ENCODE measurements at places on chromosomes 7 and 10. TPM values are rescaled to one million over a fixed set of nuclear protein-coding genes. Genes with fewer than 3 reads are reported as not detected.
A peak's percentile ranks its signal among the peaks of the same experiment; 100 is the strongest.

- no peak for DNase-seq
These were observed 372.6 kb downstream of the GPR158 start for GRCh38 chr10:25547382-25547781.

GRCh38 chr10:110513949-110514348, 16.2 kb downstream of the DUSP5 start:
- no peak for DNase-seq

DNA sequence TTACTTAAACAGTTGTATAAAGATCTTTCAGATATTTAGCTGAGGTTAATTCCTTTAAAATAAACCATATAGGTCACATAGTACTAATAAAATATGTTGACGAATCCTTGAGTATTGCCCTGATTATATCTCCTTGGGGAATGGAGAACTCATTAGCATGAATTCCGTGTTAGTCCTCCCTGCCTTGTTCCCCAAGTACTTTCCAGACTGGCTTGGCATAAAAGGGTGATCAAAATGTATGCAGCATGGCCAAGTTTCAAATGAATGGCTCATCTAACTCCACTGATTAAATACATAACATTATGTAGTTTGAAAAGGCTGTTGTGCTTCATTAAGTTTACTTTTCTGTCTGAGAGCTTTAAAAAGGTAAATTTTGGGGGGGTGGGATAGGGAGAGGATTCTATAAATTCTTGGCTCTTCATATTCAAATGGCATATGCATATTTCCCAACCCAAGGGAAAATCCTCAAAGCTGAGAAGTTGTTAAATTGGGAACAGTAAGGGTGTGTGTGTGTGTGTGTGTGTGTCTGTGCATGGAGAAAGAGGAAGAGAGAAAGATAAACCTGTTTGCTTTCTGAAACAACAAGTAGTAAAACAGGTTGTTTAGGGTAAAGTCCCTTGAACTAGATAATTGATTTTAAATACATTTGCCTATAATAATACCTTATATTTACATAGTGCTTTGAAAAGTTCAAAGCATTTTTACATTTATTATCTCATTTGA, 4.8 kb upstream of the ADD3 start:
- no peak for DNase-seq

DNA sequence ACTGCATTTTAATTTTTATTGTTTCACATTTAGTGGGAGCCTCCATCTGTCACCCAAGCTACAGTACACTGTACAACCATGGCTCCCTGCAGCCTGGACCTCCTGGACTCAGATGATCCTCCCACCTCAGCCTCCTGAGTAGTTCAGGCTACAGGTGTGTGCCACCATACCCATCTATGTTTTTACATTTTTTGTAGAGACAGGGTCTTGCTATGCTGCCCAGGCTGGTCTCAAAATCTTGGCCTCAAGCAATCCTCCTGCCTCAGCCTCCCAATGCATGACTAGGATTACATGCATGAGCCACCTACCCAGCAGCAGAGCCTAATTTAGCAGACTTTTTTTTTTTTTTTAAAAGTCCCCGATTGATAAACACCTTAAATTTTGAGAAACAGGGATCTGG, 5.6 kb downstream of the PIP4K2A start:
- no peak for DNase-seq

DNA sequence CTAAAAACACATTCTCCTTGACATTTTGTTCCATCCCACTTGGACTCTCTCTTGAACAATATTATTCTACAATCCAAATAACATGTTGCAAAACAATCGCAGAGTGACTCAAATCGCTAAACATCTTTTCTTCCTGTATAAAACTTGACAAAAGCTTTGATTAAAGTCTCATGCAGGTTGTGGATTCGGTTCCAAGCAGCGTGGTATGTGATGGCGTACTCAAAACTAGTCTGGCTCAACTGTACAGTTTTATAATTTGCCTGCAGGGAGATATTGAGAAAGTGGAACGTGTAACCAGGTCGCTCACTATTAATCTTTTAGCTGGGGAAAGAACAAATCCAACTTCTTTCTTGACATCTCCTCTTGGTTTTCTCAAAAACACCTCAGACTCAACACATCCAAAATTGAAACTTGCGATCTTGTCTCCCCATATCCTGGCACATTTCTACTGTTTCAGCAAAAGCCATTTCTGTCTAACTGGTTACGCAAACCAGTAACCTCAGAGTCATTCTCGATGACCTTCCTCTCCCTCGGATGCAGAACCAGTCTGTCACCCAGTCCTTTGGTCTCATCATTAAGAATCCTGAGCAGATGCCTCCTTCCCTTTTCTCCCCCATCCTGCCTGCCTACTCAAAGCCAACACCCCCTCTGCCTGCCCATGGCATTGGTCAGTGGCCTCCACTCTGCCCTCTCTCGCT, 100.1 kb downstream of the CACNB2 start:
- DNase-seq, result no peak

DNA sequence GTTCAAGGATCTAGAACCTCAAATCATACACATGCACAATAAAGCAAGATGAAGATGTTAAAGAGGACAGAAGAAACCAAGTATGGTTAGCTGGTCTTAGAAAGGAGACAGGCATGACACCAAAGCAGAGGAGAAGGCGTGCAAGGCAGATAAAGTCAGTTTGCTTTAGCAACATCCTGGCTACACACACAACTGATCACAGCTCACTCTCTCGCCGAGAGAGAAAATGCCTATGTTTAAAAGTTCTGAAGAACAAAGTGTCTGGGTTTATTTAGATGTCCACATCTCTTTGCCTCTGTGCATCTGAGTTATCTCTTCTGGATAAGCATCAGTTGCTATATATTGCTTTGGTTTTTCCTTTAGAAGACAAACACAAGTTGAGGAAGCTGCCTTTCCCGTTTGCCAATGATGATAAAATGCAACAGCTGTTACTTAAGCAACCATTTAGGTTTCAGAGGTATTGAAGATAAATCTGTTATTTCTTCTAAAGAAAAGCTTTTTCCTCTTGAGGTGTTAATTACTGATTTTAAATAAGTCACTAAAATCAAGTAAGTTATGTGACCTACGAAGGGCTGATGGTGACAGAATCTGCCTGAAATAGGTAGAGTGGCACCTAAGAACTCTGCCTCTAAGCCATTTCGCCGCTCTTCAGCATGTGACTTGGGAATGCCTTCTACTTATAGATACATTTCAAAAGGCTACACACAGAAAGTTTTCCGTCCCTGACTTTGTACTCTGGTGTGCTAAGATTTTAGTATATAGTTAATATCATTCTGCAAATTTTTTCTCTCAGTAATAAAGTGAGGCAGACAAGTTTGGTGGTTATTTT, 146.2 kb upstream of the ASAH2 start:
- DNase-seq, result no peak

DNA sequence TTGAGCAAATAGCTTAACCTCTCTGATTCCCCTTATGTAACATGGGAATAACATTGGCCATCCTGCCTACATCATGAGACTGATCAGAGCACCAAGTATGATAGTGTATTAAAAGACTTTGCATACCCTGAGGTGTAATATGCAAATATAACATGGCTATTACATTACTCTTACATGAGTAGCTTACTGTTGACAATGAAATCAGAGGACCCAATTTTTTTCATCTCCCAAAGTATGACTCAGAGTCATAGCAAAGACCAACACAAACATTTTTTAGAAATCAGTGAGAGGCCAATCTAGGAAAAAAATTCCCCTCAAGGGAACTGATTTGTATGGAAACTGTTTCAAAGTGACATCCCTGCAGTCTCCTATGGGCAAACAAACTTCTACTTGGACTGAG, 47.0 kb upstream of the TMEM140 start:
- no peak for DNase-seq

GRCh38 chr7:131836733-131837132, 280.3 kb upstream of the PODXL start:
- DNase-seq, result no peak

- DNase-seq, result peak; percentile 4
These were observed 17.3 kb downstream of the MGAM start for GRCh38 chr7:142012825-142013511.

DNA sequence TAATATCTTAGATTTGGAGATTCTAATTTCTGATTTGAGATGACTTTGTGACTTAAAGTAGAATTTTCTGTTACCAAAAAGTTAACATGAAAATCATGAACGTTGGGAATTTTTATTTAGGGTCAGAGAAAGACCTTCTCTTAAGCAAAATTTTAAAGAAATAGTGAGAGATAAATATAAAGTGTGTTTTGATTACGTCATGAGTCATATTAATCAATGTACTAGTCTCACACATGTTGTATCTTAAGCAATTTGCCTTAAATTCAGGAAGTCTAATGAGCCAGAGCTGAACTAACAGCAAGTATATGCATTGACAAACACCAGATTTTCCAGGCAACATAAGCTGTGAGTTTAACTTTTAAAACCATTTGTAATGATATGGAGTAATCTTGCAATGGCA, 765.5 kb upstream of the SORCS1 start:
- no peak for DNase-seq

DNA sequence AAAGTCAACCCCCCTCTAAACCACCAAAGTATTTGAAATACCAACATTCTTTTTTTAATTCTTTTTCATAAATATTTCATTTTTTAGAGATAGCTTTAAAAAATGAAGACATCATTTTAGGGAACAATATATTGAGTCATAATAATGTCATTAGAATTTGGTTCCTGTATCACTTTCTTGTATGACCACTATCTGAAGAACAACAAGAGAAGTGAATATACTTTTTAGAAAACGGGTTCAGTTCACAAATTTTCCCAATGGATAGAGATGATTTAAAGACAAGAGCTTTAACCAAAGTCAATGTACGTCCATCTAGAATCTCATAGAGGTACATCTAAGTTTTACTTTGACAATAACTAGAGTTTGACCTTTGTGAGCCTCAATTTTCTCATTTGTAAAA, 48.2 kb downstream of the CUBN start:
- no peak for DNase-seq

GRCh38 chr10:79116368-79116767, 47.6 kb downstream of the ZMIZ1 start:
- DNase-seq, result no peak

DNA sequence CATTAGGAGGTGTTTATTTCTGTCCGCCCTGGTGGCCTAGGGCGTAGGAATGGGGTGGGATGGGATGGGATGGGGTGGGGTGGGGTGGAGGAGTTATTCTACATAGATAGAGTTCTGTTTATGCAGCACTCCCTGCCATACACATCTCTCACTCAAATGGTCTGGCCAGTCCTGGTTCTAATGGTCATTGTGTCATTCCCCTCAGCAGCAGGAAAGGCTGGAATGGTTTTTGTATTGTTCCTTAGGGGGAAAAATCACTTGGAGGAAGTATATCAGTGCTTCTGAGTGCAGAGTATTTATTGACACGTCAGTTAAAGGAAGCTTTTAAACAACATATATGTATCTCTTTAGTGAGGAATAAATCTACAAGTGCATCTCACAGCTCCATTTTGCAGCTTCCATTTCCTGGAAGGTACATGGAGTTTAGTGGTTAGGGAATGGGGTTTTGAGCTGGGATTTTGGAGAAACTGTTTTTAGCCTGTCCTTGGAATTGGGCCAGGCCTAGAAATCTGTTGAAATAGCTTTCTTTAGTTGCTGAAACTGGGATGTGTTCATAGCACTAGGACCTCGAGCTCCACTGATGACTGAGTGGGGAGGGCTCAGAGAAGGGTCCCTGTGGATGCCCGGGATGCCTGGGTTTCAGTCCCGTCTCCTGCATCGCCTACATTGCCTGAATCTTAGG, 8.3 kb downstream of the TSPAN14 start:
- no peak for DNase-seq

DNA sequence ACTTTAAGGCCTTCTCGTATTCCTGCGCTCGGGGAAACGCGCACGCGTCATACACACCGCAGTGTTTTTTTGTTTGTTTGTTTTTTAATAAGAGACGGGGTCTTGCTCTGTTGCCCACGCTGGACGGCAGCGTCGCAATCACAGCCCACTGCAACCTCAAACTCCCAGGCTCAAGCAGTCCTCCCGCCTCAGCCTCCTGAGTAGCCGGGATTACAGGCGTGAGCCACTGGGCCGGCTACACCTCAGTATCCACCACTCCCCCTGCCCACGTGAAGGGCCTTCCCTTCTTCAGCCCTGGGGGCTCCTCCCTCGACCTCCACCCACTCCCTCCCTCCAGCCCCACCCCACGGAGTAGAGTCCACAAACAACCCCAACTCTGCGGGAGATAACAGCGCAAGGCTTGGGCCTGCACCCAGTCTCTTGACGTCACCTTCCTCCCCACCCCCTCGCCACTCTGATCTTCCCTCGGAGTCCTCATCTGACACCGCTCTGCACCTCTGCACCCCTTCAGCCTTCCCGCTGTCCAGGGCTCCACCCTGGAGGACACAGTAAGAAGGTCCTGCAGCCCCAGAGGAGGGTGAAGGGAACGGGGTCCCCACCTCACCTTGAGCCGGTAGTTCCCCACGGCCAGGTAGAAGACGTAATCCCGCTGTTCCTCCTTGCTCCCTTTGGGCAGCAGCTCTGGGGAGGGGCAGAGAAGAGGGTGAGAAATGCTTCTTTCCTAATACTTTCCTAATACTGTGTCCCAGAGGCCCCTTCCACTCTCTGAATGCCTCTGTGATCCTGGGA, 2.8 kb upstream of the CLDN15 start:
- DNase-seq, result no peak

The CCL26 gene
- total RNA-seq, result not detected

The MINDY3 gene
- total RNA-seq, result 12.8 TPM

The TAS2R4 gene
- 0.62 TPM for total RNA-seq

The ANAPC16 gene
- total RNA-seq, result 90.2 TPM

The FAM241B gene
- total RNA-seq, result 6.3 TPM

The ADK gene
- total RNA-seq, result 55.0 TPM

The SMO gene
- 0.71 TPM for total RNA-seq

The ZPBP gene
- total RNA-seq, result not detected

The CTNNA3 gene
- 0.30 TPM for total RNA-seq

The LRRC4 gene
- total RNA-seq, result 0.50 TPM

The HOXA3 gene
- total RNA-seq, result not detected
